ENCODE measurements at places on chromosomes 3 and 15. TPM values are rescaled to one million over a fixed set of nuclear protein-coding genes. Genes with fewer than 3 reads are reported as not detected.

Gene EPHA3
- total RNA-seq: 0.81 TPM

Gene HDC
- total RNA-seq: not detected

Gene TRIM71
- 1.0 TPM for total RNA-seq

Gene WDR72
- 1.6 TPM for total RNA-seq

Gene SUSD5
- 2.5 TPM for total RNA-seq

Gene GJD2
- not detected for total RNA-seq

Gene CFAP20DC
- total RNA-seq: 2.8 TPM

Gene CERS3
- not detected for total RNA-seq

Gene ROBO1
- 63.5 TPM for total RNA-seq

Gene SLCO3A1
- total RNA-seq: 4.1 TPM

Gene CACNA2D3
- 0.13 TPM for total RNA-seq

Gene AQP9
- not detected for total RNA-seq

Gene ARHGEF26
- total RNA-seq: 4.4 TPM

Gene SPATA12
- 0.13 TPM for total RNA-seq

Gene CHRNA3
- total RNA-seq: 0.13 TPM

Gene ACTRT3
- total RNA-seq: 2.6 TPM

Gene FBXL22
- 0.63 TPM for total RNA-seq

Gene ZNF148
- 14.2 TPM for total RNA-seq

Gene SYNPR
- not detected for total RNA-seq

Gene EFCAB12
- total RNA-seq: not detected

Gene C3orf52
- 13.1 TPM for total RNA-seq

Gene SCAMP2
- total RNA-seq: 76.9 TPM

Gene NDN
- total RNA-seq: 56.5 TPM

Gene PLIN1
- 0.13 TPM for total RNA-seq

Gene PARP15
- total RNA-seq: not detected

Gene CHRNB4
- total RNA-seq: 0.13 TPM

Gene THBS1
- 94.2 TPM for total RNA-seq
